Pancreas (tissue), 10 donors: ENCODE measurements at places on chromosomes 2 and 18.

DNA sequence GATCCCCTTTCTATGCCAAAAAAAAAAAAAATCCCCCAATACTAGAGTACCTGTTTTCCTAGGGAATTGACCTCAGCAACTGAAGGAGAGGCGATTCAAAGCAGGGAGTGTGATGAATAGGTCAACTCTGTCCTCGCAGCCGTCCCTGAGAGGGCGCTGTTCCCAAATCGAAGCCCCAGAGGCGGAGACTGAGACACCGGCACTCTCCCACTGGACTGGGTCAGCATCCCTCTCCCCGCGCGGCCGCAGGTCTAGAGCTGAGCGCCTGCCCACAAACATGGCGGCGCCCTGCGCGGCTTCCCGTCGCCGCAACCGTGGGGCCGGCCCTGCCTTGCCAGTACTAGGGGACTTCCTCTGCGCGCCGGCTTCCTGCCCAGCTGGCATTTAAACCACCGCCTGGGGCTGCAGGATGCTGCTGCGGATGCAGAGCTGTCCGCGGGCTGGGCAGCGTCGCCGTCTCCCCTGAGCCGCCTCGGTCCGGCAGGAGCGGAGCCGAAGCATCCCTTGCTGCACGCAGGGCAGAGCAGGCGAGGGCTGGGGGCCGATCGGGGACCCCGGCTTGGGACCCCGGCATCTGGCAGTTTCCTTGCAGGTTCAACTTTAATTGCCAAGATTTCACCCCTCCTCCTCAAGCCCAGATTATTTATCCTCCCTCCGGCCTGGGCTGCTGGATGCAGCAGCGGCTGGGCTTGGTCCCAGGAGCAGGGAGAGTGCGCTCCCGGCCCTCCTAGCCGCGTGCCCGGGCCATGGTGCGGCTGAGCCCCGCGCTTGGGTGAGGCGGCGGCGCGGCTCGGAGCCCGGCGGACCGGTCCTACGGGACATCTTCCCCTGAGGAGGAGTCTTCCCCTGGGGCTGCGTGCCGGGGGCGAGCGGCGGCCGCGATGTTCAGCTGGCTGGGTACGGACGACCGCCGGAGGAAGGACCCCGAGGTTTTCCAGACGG is at the start of gene EHD3:
EHD3 (plus strand) TSS at position 412 of the 942 bp plus-strand sequence; CDS start at position 882, 470 bp downstream.
- H3K4me1 ChIP-seq, result no peaks in the 10 kb centered on the region
- peak; percentile 81 for DNase-seq
- no peak within 1 kb of the TSS for H3K27ac ChIP-seq
- H3K4me3 ChIP-seq, result peak within 1 kb of the TSS; percentile 77
- H3K36me3 ChIP-seq, result no peaks in the 10 kb centered on the region

- peaks cover 8% of the 10 kb centered on the region for H3K4me1 ChIP-seq
- no peak overlapping the region for H3K27ac ChIP-seq
- no peak for DNase-seq
- no peaks in the 10 kb centered on the region for H3K36me3 ChIP-seq
- no peak overlapping the region for H3K4me3 ChIP-seq
Measured at GRCh38 chr2:65231121-65231520, 3.5 kb downstream of the ACTR2 start.

GRCh38 chr2:187390891-187391290 is 57.2 kb downstream of the CALCRL start:
- no peaks in the 10 kb centered on the region for H3K4me1 ChIP-seq
- H3K4me3 ChIP-seq, result no peak overlapping the region
- H3K36me3 ChIP-seq, result no peaks in the 10 kb centered on the region

- H3K4me1 ChIP-seq, result no peaks in the 10 kb centered on the region
- no peak overlapping the region for H3K27ac ChIP-seq
- H3K36me3 ChIP-seq, result no peaks in the 10 kb centered on the region
- no peak overlapping the region for H3K4me3 ChIP-seq
- no peaks in the 10 kb centered on the region for H3K27me3 ChIP-seq
Measured at GRCh38 chr2:151037434-151037833, 224.2 kb downstream of the RBM43 start.

- no peak overlapping the region for H3K4me3 ChIP-seq
- H3K36me3 ChIP-seq, result no peaks in the 10 kb centered on the region
- H3K27me3 ChIP-seq, result no peaks in the 10 kb centered on the region
- no peaks in the 10 kb centered on the region for H3K4me1 ChIP-seq
Measured at GRCh38 chr18:49025426-49025766, 74.6 kb upstream of the SMAD7 start.

GRCh38 chr2:189702071-189702470 is 27.6 kb downstream of the ANKAR start:
- H3K27me3 ChIP-seq, result no peaks in the 10 kb centered on the region
- no peak overlapping the region for H3K4me3 ChIP-seq
- peaks cover 4% of the 10 kb centered on the region for H3K36me3 ChIP-seq
- H3K4me1 ChIP-seq, result no peaks in the 10 kb centered on the region
- no peak for DNase-seq

- no peaks in the 10 kb centered on the region for H3K27me3 ChIP-seq
- H3K4me3 ChIP-seq, result no peak overlapping the region
- no peaks in the 10 kb centered on the region for H3K4me1 ChIP-seq
- H3K27ac ChIP-seq, result no peak overlapping the region
- H3K36me3 ChIP-seq, result no peaks in the 10 kb centered on the region
Measured at GRCh38 chr2:73264783-73265182, 19.5 kb downstream of the FBXO41 start.

DNA sequence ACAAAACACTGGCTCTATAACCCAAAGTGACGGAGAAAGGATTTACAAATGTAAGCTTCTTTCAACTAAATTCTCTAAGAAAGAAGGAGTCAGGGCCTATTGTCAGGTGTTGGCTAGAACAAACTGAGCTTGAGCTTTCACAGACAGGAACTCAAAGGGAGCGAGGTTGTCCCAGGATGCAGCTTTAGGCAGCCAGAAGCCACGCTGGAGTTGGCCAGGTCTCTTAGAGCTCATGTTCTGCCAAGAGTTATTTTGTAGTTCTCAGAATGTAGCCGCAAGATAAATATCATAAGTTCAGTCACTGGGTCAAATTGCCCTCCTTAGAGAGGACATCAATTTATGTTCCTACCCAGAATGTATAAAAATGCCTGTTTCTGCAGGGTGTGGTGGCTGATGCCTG is 54.1 kb upstream of the GREB1L start:
- H3K36me3 ChIP-seq, result no peaks in the 10 kb centered on the region
- H3K27me3 ChIP-seq, result no peaks in the 10 kb centered on the region
- DNase-seq, result no peak
- H3K27ac ChIP-seq, result no peak overlapping the region
- no peaks in the 10 kb centered on the region for H3K4me1 ChIP-seq

DNA sequence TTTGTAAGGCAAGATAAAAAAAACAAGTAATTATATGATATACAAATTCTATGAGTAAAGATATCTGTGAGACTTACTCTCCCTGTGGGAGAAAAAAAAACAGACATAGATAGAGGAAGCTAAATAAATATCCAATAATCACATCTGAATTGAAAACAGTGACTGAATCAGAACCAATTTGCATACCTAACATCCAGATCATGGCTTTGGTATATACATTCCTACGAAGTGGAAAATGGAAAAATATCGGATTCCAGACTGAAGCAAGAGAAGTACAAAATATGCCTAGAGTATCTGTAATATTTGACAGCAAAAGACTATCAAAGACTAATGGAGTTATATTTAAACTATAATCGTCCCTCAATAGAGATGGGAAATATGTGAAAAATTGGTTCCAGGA is 1108.1 kb upstream of the CHAC2 start:
- no peak overlapping the region for H3K27ac ChIP-seq
- no peak overlapping the region for H3K4me3 ChIP-seq
- no peak for DNase-seq

DNA sequence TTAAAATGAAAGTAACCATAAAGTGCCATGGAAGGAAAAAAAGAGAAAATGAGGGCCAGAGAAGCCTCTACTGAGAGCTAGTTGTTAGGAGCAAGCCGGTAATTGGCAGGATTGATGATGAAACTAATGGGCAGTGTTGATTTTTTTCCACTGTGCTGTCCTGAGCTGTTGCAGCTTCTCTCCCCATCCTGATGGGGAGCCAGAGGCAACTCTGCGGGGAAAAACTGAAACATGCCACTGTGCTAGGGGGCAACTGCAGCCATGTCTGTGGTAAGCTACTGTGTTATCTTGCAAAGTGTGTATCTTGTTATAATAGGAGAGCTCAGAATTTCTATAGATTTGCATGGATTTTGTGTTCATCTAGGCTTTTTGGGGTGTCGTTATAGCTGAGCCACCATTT is 487.9 kb downstream of the STK39 start:
- H3K4me1 ChIP-seq, result peaks cover 9% of the 10 kb centered on the region
- DNase-seq, result no peak
- no peaks in the 10 kb centered on the region for H3K36me3 ChIP-seq
- no peaks in the 10 kb centered on the region for H3K27me3 ChIP-seq
- no peak overlapping the region for H3K27ac ChIP-seq
- H3K4me3 ChIP-seq, result no peak overlapping the region

GRCh38 chr2:233022561-233022960 is 9.5 kb upstream of the NGEF start:
- DNase-seq, result no peak
- no peaks in the 10 kb centered on the region for H3K4me1 ChIP-seq
- H3K36me3 ChIP-seq, result no peaks in the 10 kb centered on the region

GRCh38 chr2:204022550-204022949 is 86.0 kb downstream of the ICOS start:
- H3K27me3 ChIP-seq, result no peaks in the 10 kb centered on the region
- no peak for DNase-seq
- no peaks in the 10 kb centered on the region for H3K36me3 ChIP-seq
- no peak overlapping the region for H3K4me3 ChIP-seq
- no peaks in the 10 kb centered on the region for H3K4me1 ChIP-seq

DNA sequence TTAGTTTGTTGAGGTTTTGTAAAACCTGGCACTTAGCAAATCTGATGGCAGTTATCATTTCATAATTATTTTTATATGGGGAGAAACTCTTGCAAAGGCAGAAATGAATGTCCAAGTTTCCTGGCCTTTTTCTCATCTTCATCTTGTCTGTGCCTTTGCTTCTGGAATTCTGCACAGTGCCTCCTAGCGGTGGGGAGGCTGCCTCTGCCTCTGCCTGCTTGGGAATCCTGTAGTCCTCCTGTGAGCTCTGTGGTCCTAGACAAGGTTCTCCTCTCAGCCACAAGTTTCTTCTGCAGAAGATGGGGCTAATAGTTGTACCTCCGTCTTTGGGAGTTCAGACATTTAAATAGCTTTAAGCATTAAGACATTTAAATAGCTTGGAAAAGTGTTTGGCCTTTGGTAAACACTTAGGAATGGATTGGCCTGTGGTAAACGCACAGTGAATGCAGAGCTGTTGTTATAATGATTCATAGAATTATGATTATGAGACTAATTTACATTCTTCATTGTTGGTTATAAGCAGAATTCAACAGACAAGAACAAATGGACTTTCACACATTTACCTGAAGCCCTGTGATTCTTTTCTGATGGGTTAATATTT is 101.2 kb downstream of the ZNF236 start:
- DNase-seq, result no peak
- H3K27ac ChIP-seq, result no peak overlapping the region
- H3K27me3 ChIP-seq, result no peaks in the 10 kb centered on the region
- H3K4me1 ChIP-seq, result no peaks in the 10 kb centered on the region
- no peak overlapping the region for H3K4me3 ChIP-seq
- no peaks in the 10 kb centered on the region for H3K36me3 ChIP-seq

DNA sequence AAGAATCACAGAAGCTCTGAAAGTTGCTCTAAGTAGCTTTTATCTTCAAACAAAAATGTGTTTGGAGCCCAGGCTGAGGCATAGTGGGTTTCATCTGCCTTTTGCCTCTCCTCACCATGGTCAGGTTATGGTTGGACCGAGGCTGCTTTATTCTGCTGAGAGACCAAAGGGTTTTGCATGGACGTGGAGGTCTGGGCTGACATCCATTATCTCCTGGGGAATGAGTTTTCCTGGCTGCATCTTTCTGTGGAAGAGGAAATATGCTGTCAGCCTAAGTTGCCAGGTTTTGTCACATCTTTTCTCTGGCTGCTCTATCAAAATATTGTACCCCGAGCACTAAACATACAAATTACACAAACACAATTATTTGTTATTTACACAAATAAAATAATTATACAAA is 223.2 kb downstream of the LDLRAD4 start:
- no peaks in the 10 kb centered on the region for H3K27me3 ChIP-seq
- H3K4me1 ChIP-seq, result no peaks in the 10 kb centered on the region
- no peaks in the 10 kb centered on the region for H3K36me3 ChIP-seq
- H3K4me3 ChIP-seq, result no peak overlapping the region

GRCh38 chr2:203418271-203418670 is 90.1 kb downstream of the ABI2 start:
- no peak overlapping the region for H3K4me3 ChIP-seq
- DNase-seq, result no peak
- no peaks in the 10 kb centered on the region for H3K36me3 ChIP-seq
- H3K4me1 ChIP-seq, result no peaks in the 10 kb centered on the region
- no peaks in the 10 kb centered on the region for H3K27me3 ChIP-seq

DNA sequence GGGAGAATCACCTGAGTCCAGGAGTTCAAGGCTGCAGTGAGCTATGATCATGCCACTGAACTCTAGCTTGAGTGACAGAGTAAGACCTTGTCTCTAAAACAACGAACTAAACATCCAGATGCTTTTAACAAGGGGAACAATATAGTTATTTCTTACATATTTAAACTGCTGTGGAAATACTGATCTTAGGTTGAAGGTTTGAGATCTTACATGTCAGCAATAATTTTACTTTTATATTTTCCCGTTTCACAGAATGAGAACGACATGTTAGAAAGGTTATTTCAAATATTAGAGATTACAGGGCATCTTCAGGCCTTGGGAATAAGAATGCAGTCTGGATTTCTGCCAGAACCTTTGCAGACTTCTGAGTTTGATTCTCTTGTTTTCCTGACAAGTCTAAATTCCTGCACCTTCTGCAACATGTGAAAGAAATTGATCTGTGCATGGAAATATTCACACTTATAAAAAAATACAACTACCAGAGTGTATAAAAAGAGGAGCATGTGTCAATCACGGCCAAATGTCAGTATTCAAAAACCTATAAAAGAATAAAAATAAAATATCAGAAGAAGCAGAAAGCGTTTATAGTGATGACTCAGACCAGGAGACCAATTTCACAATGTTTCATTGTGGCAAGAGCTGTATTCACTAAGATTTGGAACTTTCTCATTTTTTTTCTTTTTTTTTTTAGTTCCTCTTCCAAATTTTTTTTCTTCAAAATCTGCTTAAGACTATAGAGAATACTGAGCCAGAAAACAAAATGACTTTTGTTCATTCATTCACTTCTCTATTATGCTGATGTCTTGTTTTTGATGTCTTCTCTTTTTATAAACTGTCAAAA is 29.6 kb downstream of the COLEC12 start:
- no peaks in the 10 kb centered on the region for H3K36me3 ChIP-seq
- no peaks in the 10 kb centered on the region for H3K27me3 ChIP-seq
- H3K27ac ChIP-seq, result no peak overlapping the region
- no peak for DNase-seq
- no peak overlapping the region for H3K4me3 ChIP-seq
- peaks cover 7% of the 10 kb centered on the region for H3K4me1 ChIP-seq

DNA sequence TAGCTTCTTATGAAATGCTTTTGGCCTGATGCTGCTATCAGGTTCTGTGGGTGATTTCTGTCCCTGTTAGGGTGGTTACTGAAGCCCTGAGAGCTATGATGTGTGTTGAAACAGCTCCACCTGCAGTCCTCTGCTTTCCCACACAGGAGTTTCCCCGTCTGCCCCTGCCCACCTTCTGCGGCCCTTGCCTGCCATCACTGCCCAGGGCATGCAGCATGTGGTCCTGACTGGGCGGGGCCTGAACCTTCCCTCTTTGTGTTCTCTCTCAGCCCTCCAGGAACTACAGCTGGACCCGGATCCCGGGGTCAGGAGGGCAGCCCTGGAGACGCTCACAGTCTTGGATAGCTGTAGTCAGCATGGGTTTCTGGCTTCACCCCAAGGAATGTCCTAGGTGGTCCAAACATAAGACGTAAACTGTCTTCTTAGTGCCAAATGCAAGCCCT is 21.4 kb downstream of the HJURP start:
- H3K4me3 ChIP-seq, result no peak overlapping the region
- no peaks in the 10 kb centered on the region for H3K27me3 ChIP-seq
